ENCODE measurements at places on chromosomes 5 and 9.

DNA sequence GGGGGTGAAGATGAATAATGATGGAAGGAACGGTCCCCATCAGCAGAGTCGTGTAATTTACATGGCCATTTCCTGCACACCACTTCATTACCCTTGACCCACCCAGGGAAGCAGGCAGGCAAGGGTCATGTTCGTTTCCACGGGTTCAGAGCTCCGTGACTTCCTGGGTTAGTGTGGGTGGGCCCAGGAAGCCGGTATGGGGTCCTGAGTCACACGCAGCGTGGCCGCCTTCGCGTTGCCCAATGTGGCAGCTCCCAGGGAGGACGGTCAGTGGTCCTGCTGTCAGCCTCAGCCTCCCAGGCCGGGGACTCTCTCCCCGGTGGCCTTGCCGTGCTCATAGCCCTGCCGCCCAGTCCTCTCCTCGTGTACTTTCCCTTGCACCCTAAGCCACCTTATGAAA is 5.1 kb upstream of the TERT start:
- no peak for DNase-seq

- no peak for DNase-seq
Observed at GRCh38 chr9:130144703-130145102, 27.5 kb upstream of the NCS1 start.

GRCh38 chr5:106699796-106700195 is 970.9 kb downstream of the EFNA5 start:
- DNase-seq, result no peak

DNA sequence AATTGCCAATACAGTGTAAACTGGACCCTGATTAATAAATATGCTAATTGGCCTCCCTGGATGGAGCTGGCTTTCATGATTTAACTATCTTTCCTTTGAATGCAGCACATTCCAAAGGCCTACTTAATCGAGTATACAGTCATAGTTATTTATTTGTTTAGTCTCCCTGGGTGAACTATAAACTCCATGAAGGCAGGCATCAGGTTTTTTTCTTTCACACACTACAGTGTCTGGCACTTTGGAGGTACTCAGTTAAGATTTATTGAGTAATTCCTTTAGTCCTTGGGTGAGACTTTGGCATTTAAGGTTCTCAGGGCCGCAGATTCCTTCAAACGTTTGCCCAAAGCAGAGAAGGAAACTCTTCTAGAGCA is 20.5 kb downstream of the RUSC2 start:
- DNase-seq, result no peak

- no peak for DNase-seq
Observed at GRCh38 chr5:139182528-139183296, 15.5 kb downstream of the SIL1 start.

GRCh38 chr9:2395814-2396612 is 225.6 kb upstream of the VLDLR start:
- DNase-seq, result no peak

DNA sequence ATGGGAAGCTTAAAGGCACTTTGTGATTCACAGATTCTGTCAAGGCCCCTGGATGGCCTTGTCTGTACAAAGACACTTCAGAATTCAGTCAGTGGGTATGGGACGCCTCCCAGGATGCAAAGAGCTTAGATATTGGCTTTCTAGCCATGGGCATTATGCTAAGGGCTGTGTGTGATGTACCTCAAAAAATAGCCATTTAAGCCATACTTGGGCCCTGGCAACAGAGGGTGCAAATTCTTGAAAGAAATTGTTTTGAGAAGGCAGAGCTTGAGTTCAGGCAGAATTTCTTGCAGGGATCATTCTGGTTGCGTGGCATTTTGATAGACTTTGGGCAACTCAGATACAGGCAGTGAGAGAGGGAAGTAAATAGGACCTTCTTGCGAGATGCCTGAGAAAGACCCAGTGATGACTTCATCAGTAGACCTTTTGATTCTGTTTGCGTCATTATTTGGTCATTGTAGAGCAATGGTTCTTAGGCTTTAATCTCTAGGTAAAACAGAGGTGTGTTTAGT is 3.9 kb downstream of the CYFIP2 start:
- no peak for DNase-seq

DNA sequence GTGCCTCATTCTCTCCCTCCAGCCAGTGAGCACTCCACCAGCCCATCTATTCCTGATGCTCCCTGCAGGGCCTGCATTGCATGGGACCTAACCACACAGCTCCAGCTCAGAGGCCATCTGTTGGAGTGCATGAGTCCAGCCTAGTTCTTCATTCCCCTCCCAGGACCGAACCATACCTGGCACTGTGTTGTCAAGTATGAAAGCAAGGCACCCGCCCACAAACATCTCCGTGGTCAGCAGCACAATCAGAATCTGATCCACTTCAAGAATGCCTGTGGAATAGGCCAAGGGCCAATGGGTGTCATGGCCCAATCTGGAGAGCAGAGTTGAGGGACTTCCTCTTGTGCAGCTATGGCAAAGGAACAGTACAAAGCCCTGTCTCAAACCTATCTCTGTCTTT is 5.9 kb downstream of the SLC23A1 start:
- DNase-seq, result no peak

DNA sequence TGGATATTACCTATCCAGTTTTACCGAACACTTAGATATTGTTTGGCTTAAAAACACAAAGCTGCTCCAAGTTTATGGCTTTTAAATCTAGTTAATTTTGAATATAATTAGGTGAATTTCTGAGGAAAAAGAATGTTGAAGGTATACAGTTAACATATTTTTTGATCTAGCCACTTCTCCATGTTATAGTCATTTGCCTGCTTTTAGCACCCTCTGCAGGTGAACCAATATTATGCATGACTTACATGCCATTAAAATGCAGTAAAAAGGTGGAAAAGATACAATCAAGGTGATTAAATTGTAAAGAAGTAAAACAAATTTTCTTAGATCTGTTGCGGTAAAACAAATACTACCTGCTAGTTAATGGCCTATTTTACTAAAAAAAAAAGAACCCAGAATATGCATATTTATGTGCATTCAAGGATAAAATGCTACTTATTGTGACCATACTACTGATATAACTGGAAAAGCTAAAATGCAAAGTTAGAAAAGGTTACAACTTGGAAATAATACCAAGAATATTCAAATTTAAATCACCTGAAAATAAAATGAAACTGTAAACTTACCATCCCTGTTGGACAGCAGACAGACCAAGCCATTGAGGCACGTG is 132.1 kb downstream of the AP3B1 start:
- no peak for DNase-seq

DNA sequence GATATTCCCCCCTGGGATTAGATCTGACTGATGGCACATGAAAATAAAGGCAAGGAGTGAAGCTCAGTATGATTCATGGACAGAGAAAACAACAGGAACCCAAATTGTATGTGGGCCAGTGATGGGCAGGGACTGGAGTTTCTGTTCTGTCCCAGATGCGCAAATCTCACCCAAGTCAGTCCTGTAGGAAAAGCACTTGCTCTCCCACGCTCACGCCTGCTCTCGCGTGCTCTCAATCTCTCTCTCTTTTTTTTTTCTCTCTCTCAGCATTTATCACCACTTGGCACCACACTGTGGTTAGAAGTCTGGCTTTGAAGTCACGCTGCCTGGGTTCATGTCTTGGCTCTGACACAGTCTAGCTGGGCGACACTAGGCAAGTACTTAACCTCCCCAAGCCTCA is 106.5 kb upstream of the LRRTM2 start:
- DNase-seq, result no peak

DNA sequence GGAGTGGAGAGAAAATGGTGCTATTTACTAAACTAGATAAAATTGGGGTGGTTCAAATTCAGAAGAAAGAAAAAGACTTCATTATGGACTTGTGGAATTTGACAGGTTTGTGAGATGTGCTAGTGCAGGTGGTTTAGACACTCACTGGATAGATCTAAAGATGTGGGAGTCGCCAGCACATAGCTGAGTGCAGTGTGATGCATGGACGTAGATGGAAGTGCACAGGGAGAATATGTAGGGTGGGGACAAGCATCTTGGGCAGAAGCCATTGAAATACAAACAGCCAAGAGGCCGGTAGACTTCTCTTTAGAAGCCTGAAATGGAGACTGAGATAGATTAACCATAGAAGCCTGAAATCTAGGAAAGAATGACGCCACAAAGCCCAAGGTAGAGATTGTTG is 10.7 kb downstream of the HAPLN1 start:
- DNase-seq, result no peak

DNA sequence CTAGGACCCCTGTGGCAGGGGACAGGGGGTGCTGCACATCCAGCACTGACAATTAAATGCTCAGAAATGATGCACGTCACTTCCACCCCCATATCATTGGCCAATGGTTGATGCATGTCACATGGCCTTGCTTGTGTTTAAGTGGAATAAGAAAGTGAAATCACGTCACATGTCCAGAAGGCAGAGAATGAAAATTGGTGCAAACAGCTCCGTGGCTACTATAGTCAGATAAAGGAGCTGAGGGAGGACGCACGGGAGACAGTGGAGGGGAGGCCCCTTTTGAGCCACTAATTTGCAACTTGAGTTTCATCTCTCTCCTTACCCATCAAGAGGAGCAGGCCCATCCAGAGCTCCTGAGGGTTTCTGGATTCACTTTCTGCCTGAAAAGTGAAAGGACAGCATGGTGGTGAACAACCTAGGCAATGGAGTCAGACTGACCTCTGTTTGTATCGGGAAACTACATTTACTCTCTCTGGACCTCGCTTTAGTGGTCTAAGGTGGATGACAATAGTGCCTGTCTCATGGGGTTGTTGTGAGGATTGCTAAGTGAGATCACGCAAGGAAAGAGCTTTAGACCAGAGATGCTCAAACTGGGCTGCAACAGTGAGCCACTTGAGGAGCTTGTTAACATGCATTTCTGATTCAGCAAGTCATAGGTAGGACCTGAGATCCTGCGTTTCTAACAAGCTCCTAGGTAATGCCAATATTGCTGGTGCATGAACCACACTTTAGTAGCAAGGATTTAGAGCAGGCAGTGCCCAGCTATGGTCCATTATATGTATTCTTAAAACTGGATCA is 133.9 kb upstream of the ADRA1B start:
- DNase-seq, result no peak

- no peak for DNase-seq
Observed at GRCh38 chr5:179606071-179606909, 17.2 kb downstream of the HNRNPH1 start.

DNA sequence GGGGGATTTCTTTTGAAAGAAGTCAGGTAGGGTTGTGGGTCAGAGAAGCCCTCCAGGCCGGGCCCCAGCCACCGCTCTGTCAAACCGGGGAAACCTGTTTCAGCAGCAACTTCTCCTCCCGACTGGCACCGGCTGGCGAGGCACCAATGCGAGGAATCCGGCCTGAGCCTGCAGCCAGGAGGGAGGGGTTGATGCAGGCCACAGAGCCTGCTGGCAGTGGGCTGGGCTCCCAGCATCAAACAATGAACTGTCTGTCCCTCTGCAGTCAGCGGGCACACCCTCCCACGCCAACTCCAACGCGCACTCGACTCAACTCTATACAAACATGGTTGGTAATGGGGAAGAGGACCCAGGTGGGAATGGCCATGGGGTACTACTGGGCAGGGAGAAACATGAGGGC is 12.1 kb downstream of the PCDH1 start:
- DNase-seq, result no peak

DNA sequence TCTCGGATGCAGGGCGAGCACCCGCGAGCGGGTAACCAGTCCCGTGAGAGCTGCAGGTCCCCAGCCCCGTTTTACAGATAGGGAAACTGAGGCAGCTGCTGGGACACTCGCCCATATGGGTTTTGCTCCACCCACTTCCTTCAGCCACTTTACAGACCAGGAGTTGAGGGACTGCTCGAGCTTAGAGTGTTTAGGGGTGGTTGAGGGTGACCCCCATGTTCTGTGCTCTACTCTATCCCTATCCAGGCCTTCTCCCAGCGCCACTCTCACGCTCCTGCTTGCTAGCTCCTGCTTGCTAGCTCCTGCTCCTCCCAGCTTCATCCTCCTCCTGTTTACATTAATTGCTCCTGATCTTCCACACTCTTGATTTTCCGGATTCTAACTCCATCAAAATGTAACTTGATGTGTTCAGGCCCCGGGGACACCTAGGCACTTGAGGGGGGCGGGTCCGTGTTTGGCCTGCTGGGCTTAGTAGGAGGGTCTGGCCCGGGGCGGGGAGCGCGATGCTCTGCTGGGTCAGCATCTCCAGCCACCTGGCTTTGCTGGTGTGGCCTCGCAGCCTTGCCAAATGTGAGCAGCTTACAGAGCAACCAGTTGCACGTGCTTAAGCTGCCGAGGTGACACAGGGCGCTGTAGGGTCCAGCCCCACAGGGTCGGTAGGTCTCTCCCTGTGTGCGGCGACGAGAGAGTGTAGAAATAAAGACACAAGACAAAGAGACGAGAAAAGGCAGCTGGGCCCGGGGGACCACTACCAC is 1.5 kb upstream of the PTGES2 start:
- DNase-seq, result no peak

DNA sequence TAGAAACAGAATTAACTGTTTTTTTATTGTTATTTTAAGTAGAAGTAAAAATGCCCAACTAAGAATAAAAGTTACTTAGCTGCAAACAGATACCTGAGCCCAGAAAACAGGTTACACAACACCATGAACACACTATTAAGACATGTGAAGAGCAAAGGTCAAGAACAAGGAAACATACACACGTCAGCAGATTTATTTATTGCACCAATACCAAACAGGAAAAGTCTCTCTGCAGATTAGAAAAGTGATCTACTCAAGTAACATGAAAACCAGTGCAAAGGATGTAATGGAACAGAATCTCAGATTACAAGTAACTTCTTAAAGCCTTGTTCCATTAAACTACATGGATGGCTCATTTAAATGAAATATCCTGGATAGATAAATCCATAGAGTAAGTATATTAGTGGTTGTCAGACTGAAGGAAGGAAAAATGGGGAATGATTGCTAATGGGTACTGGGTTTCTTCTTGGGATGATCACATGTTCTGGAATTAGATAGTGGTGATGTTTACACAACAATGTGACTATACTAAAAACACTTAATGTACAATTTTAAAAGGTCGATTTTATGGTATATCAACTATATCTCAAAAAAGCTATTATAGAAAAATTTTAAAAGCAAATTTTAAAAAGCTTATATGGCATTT is 6.1 kb downstream of the SAR1B start:
- DNase-seq, result peak; percentile 52

GRCh38 chr5:172347496-172348052 is 64.0 kb upstream of the UBTD2 start:
- no peak for DNase-seq

GRCh38 chr9:128927731-128928411 is 7.1 kb downstream of the PHYHD1 start:
- no peak for DNase-seq

DNA sequence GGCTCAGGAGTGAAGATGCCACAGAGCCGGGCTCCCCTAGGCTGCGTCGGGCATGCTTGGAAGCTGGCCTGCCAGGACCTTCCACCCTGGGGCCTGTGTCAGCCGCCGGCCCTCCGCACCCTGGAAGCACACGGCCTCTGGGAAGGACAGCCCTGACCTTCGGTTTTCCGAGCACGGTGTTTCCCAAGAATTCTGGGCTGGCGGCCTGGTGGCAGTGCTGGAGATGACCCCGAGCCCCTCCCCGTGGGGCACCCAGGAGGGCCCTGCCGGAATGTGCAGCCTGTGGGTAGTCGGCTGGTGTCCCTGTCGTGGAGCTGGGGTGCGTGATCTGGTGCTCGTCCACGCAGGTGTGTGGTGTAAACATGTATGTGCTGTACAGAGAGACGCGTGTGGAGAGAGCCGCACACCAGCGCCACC is 113.1 kb downstream of the RXRA start:
- DNase-seq, result no peak

GRCh38 chr5:115194676-115195075 is 25.0 kb upstream of the TRIM36 start:
- no peak for DNase-seq
